ENCODE measurements at places on chromosomes 7 and 10. TPM values are rescaled to one million over a fixed set of nuclear protein-coding genes. Genes with fewer than 3 reads are reported as not detected.

OPN4 gene
- not detected for total RNA-seq

OR2A7 gene
- 1.3 TPM for total RNA-seq

CRHR2 gene
- total RNA-seq = not detected

PGAM1 gene
- 478 TPM for total RNA-seq

CYP3A7 gene
- total RNA-seq = not detected

SPAM1 gene
- total RNA-seq = not detected

LRRC18 gene
- not detected for total RNA-seq

ASAH2 gene
- 0.12 TPM for total RNA-seq

TRIM8 gene
- 104 TPM for total RNA-seq

EXOC4 gene
- total RNA-seq = 121 TPM

GPR158 gene
- 0.12 TPM for total RNA-seq

UTF1 gene
- not detected for total RNA-seq

TSPAN15 gene
- 1.3 TPM for total RNA-seq

TPST1 gene
- total RNA-seq = 109 TPM

SSC4D gene
- 0.32 TPM for total RNA-seq
